ENCODE measurements at places on chromosomes 11 and 22. TPM values are rescaled to one million over a fixed set of nuclear protein-coding genes. Genes with fewer than 3 reads are reported as not detected.

DNA sequence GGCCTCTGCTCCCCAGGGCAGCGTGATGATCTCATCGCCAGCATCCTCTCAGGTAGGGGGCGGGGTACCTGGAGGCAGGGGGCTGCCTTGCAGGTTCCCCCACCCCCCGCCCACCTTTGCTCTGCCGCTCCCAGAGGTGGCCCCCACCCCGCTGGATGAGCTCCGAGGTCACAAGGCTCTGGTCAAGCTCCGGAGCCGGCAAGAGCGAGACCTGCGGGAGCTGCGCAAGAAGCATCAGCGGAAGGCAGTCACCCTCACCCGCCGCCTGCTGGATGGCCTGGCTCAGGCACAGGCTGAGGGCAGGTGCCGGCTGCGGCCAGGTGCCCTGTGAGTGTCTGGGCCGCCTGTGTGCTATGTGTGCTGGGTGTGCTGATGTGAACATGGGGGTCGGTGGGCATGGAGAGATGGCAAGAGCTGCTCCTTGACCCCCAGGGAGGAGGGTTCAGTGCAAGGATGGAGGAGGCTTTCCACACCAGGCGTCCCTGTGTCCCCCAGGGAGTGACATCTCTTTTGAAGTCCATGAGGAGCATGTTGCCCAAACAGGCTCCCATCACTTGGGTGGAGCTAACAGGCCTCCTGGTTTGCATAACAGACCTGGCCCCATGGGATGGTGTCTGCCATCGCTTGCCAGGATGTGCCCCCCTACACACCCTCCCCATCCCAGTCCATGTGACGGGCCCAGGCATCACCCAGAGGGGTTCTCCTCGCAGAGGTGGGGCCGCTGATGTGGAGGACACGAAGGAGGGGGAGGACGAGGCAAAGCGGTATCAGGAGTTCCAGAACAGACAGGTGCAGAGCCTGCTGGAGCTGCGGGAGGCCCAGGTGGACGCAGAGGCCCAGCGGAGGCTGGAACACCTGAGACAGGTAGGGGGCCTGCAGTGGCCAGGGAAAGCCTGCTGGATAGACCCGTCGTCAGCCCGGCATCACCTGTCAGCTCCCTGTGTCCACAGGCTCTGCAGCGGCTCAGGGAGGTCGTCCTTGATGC, 14.1 kb downstream of the PLCB3 start:
- no peak for DNase-seq

DNA sequence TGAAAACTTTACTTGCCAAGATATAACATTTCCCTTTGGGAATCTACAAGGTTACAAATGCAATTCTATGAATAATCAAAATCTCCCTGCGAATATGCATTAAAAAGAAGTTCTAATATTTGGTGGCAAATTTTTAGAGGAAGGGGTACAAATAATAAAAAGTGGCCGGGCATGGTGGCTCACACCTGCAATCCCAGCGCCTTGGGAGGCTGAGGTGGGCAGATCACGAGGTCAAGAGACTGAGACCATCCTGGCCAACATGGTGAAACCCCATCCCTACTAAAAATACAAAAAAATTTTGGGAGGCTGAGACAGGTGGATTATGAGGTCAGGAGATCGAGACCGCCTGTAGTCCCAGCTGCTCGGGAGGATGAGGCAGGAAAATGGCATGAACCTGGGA, 47.0 kb downstream of the ZNF280B start:
- DNase-seq: no peak

- no peak for DNase-seq
Measured at GRCh38 chr11:96338910-96339705, 3.9 kb downstream of the MAML2 start.

GRCh38 chr11:115219376-115219775, 284.8 kb downstream of the CADM1 start:
- no peak for DNase-seq

GRCh38 chr11:27963370-27963769, 144.6 kb downstream of the KIF18A start:
- DNase-seq: no peak

GRCh38 chr22:47342446-47342845, 580.0 kb downstream of the TBC1D22A start:
- DNase-seq: no peak

- peak; percentile 96 for DNase-seq
Measured at GRCh38 chr22:50185375-50186087, at the start of gene TRABD. TSS of gene TRABD (plus strand) at chr22:50185913. CDS start at chr22:50193061, 7,148 bp downstream.

DNA sequence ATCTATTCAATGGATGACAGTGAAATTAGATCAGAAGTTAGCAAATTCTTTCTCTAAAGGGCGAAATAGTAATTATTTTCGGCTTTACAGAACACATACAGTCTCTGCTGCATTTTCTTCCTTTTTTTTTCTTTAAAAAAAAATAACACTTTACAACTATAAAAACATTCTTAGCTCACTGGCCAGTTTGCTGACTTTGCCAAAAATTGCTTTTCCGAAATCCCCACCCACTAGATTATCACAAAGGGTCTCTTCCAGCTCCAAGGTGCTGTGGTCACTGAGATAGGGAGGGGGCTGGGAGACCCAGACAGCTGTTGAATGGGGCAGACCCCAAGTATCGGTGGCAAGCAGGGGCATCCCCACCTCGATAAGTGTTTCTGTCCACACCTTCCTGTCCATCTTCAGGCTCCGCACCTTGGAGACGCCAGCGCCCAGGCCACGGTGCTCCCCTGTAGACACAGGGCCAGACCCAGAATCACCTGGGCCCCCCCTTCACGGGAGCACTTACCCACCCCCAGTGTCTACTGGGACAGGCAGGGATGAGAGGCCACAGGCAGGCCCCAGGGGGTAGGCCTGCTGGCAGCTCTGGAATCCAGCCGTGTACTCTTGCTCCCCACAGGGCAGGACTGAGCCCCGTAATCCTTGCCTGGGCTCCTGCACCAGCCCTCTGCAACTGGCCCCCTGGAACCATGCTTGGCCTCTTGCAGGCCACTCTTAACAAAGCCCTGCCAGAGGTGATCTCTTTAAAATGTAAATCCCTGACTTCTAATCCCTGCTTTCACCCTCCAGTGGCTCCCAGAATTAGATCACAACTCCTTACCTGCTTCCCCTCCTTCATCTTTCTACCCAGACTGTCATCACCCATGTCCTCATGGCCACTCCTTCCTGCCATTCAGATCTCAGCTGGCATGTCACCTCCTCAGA, 31.5 kb upstream of the PDE2A start:
- DNase-seq: no peak

DNA sequence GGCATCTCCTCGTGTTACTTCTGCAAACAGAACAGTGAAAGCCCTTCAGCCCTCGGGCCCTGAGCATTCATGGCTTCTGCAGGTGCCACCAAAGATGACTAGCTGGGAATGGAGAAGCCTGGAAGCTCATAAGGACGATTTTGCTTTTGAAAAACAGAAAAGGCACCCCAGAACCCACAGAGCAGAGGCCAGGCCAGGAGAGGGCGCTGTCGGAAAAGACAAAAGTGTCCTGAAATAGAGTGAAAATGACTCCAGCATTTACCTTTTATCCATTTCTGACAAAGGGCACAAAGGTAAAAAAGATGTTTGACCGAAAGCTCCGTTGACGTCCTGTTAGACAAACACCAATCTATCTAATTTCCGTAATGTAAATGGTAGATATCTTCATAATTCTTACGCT, 37.6 kb downstream of the ZNF195 start:
- no peak for DNase-seq

DNA sequence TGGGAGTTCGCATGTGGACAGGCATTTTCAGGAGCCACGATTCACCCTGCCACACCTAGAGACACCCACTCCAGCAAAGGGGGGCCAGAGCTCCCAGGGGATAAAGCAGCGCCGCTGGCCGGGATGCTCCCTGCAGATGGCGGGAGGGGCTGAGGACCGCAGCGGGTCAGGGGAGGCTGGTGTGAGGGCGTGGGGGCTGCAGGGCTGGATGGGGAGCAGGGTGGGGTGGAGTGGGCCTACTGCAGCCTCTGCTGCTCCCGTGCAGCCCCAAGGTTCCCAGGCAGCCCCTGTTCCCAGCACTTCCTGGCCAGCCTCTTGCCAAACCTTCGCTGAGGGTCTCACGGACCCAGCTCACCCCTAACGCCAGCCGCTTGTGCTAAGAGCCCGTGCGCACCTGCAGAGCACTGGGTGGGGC, 13.0 kb downstream of the MUC5B start:
- DNase-seq: peak; percentile 86

- DNase-seq: no peak
Measured at GRCh38 chr11:44855493-44855849, 95.2 kb downstream of the TP53I11 start.

GRCh38 chr22:33737662-33738061, 182.6 kb downstream of the LARGE1 start:
- peak; percentile 39 for DNase-seq

DNA sequence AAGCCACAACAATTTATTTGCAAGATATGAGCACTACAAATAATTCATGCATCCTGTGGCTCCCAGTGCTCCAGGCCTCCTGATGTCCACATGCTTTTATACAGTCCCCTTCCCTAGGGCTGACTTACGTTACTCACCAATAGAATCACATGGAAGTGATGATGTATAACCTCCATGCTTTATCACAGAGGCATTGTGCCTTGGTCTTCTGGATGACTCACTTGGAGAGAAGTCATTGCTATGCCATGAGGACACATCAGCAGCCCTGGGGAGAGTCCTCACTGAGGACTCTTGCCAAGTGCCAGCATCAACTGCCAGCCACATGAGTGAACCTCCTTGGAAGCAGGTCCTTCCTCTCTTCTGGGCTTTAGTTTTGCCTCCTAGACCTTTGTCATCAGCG, 22.0 kb upstream of the IGSF9B start:
- DNase-seq: no peak

DNA sequence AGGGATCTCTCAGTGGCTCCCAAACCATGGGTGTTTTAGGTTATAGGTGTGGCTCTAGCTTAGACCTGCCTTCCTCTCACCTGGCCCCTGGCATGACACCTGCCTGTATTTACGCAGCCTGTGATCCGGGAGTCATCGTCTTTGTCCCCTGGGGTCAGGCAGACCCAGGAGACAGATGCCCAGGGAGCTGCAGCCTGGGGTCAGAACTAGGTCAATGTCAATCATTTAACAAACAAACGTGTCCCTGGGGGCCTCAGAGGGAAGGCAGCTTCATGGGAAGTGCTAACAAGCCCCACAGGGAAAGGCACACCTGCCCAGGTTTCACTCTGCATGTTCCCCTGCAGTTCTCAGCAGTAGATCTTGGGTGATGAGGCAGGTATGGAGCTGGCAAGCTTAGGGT, 12.0 kb downstream of the BACE1-AS start:
- DNase-seq: no peak

- DNase-seq: no peak
Measured at GRCh38 chr22:36872084-36872483, 11.3 kb downstream of the NCF4 start.

DNA sequence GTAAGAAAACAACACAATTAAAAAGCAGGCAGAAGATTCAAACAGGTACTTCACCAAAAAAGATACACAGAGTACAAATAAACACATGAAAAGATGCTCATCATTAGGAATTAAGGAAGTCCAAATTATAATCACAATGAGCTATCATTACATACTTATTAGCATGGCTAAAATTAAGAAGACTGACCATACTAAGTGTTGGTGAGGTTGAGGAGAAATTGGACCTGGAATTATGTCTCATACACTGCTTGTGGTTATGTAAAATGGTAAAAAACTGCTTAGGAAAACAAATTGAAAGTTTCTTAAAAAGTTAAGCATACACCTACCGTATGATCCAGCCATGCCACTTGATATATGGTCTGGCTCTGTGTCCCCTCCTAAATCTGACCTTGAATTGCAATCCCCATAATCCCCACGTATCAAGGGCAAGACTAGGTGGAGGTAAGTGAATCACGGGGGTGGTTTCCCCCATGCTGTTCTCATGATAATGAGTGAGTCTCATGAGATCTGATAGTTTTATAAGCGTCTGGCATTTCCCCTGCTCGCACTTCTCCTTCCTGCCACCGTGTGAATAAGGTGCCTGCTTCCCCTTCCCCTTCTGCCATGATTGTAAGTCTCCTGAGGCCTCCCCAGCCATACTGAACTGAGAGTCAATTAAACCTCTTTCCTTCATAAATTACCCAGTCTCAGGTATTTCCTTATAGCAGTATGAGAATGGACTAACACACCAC, 4.8 kb downstream of the SAAL1 start:
- DNase-seq: no peak

Gene YPEL4
- total RNA-seq: 0.71 TPM

Gene KLHL35
- total RNA-seq: 0.61 TPM

Gene OR1S2
- total RNA-seq: not detected
